KG1 (cell line): ENCODE measurements at places on chromosomes 5 and 9.
A peak's percentile ranks its signal among the peaks of the same experiment; 100 is the strongest.

- DNase-seq = no peak
Observed at GRCh38 chr9:74951107-74951720, 1.5 kb downstream of the C9orf40 start.

DNA sequence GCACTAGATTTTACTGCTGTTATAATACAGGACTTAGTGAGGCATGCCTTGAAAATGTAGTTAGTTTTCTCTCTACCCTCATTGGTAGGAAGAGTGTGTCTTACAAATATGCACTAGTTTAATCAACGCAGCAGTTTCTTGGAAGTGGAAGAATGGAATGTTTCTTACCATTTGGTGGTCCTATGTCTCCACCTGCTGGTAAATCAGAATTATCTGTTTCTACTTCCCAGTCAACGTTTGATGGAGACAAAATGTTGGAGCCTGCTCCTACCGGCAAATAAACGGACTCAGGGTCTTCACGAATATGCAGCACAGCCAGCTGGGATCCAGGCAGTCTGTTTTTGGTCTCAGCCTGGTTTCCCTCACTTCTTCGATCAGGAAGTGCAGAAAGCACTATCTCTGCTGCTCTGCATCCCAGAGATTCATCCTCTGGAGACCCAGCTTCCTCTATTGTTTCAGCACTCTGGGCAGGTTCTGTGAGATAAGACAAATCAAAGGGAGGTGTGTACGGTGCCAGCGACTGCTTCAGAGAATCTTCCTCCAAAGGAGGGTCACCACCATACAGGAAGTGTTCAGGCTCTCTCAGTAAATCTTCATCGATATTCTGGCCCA lies 59.5 kb upstream of the PCA3 start:
- DNase-seq = peak; percentile 33

DNA sequence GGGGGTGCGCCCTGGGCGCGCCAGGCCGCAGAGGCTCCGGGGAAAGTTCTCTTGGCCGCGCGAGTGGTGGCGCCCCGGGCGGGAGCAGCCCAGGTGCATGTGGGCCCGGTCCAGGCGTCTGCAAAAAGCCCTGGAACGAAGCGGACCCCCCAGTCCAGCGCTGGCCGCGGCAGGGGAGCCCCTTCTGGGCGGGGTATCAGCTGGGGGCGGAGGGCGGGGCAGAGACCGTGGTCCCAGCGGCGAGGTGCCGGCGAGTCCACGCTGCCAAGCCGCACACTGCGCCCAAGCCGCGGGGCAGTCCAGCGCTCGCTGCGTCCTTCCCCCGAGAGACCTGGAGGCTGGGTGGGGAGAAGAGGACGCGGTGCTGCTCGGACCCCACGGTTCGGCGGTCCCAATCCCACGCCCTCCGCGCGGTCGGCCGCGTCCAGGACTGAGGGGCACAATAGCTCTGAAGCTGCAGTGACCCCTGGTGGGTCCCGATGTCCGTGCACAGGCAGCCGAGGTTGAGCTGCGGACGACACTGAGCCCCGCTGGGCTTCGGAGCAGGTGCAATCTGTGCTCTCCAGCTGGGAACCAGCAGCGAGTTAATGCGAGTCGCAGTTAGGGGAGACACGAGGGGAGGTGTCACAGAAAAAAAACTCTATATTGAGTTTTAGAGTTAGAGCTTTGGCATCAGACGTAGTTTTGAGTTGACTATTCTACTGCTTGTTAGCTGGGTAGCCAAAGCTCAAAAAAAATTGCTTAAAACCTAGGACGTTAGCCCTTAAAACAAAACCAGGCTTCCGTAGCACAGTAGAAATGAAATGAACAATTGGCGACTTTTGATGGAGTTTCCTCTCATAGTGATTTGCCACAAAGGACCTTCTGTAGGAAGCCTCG lies 1.1 kb upstream of the EPB41L4A start:
- no peak for DNase-seq

DNA sequence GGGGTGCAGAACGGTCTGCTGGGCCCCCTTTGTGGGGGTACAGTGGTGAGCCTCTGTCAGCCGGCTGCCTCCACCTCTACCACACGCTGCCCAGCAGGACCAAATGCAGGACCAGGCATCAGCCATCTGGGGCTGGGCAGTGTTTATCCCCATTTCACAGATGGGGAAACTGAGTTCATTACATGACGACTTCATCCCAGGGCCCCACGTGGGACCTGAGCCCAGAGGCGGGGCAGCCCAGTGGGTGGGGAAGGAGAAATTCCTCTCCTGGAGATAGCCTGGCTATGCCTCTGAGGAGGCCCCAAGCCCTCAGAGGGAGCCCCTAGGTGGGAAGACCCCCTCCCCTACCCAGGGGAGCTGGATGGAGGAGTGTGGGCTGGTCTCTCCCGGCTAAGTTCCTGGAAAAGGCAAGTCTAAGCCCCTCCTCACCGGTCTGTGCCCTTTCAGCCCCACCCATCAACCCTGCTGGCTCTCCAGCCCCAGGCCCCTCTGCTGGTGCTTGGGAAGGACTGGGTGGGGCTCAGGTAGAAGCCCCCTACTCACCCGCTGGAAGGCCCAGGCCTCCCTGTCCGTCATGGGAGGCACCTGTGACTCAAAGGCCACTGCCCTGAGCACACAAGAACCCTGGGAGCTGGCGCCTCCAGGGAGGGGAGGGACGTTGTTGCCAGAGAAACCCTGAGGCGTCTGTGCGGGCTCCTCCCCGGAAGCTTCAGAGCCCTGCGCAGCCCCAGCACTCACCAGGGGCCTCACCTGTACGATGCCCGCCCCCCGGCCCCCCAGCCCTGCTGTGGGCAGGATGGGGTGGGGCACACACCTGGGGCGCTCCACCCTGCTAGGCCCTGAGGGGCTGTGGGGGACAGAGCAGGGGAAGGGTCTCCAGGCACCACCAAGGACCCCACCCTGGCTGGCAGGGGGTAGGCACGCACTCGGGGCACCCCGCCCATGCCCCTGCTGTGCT lies 7.4 kb upstream of the CCDC187 start:
- DNase-seq = no peak

DNA sequence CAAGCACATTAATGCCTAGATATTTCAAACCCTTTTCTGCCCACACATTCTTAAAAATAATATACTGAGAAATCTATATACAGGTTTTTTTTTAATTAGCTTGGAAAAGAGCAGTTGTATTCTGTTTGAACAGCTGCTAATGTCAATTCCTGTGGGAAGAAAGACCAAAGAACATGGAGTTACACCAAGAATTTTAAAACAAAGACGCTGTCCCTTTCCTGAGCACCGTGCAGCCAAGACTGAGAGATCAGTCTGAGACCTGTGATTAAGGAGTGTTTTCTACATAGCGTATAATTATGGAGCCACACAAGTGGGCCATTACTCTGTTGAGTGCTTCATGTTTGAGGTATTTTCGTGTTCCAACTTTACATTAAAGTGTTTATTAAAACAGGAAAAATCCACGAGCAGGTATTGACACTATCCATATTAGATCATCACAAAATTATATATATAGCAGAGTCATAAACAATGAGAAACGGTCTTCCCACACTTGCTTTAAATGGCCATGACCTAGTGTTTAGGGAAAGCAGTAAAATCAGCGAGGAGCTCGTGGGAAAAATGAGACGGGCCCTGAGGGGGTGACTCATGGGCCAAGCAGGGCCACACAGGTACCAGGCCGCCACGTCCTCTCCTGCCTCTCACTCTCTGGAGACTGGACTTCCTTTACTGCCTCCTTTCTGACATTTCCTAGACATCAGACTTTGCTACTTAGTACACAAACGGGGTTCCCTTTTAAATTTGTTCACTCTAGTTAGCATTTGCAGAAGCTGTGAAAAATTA lies 153.1 kb upstream of the OTULINL start:
- DNase-seq = no peak

DNA sequence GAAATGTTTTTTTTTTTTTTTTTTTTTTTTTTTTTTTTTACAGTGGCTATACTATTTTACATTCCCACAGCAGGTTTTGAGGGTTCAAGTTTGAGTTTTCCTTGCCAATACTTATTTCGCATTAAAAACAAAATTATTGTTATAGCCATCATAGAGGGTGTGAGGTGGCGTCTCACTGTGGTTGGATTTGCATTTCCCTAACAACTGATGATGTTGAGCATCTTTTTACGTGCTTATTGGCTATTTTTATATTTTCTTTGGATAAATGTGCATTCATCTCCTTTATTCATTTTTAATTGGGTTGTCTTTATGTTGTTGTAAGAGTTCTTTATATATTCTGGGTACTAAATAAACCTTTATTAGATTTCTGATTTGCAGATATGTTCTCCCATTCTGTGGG lies 18.9 kb upstream of the UBLCP1 start:
- DNase-seq = no peak

DNA sequence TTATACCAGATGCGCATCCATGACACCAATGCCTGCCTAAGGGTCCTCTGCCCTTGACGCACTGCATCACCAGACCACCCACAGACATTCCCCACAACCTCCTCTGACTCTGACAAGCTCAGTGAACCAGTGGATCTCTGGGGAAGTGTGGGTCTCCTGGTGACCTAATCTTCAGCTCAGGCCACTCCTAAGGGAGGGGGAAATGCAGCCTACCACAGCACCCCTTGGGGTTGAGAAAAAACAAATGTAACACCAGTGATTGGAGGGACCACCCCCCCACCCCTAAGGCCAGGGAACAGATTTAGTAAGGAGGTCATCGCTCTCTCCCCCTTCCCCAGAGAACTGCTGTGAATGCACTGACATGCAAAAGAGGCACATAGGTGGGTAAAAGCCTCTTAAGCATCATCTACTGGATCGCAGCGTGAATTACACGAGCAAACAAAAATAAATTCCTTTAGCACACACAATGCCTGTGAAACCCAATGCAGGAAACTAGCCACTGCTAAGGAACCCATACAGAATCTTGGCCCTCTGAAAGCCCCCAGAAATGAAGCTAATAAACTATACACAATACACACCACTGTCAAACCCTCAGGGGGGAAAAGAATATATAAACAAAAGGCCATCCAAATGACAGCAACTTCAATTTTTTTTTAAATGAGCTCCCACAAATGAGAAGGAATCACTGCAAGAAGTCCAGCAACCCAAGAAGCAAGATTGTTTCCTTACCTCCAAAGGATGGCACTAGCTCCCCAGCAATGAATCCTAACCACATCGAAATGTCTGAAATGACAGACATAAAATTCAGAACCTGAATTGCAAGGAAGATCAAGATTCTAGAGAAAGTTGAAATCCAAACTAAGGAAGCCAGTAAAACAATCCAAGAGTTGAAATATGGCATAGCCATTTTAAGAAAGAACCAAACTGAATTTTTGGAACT lies 513.7 kb upstream of the PTGER4 start:
- no peak for DNase-seq

- DNase-seq = no peak
Observed at GRCh38 chr5:10335711-10336470, 17.6 kb upstream of the MARCHF6 start.

DNA sequence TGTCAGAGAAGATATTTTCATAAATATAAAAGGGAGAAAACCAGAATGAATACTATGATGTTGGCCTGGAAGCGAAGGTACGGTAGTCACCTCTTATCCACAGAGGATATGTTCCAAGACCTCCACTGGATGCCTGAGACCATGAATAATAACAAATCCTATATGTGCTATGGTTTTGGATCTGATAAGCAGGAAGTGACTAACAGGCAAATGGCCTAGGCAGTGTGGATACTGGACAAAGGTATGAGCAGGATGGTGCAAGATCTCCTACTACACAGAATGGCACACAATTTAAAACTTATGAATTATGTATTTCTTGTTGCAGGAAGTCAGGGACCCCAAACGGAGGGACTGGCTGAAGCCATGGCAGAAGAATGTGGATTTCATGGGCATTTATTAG lies 48.2 kb downstream of the ADAMTS12 start:
- DNase-seq = no peak

GRCh38 chr9:16082796-16083195 lies 530.0 kb downstream of the CCDC171 start:
- DNase-seq = no peak

DNA sequence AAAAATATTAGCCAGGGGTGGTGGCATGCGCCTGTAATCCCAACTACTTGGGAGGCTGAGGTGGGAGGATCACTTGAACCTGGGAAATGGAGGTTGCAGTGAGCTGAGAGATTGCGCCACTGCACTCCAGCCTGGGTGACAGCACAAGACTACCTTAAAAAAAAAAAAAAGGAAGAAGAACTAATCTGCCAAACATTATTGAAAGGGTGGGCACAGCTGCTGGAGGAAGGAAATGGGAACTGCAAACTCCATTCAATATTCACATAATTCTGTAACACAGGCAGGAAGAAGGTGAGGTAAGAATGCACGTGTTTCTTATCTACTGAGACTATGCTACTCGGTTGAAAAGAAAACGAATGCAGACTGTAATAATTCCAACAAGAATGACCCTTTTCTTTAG lies 121.1 kb upstream of the GNA14 start:
- DNase-seq = no peak

GRCh38 chr5:76180814-76181805 lies 97.9 kb downstream of the SV2C start:
- DNase-seq = peak; percentile 33

DNA sequence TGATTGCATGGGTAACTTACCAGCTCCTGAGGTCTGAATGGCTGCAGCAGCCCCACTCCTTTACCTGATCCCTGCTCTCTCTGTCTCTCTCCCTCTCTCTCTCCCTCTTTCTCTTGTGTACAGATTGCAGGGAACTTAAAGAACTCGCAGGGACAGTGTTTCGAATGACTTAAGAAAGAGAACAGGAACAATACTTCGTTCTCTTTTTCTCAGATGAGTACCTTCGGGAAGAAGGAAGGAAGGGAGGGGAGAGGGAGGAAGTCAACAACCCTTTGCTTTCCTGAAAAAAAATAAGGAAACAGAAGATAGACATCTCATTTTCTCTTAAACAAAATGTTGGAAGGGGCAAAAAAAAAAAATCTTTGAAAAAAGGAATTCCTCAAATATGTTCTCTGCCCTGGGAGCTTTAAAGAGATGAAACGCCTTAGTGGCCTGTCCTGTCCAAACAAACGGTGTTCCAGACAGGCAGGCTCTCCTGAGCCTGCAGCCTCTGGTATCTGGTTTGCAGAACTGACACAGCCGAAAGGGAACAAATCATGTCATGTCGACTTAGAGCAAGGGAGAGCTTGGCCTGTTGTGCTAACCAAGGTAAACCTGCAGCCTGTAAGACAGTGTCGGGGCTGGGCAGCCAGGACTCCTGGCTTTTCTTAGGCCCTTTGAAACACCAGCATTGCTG lies at the start of gene ZNF366:
Gene ZNF366 (minus strand): TSS at position 180 of the 676 bp plus-strand sequence. CDS start 45,914 bp downstream, outside the sequence.
- DNase-seq = no peak

GRCh38 chr9:130839132-130840111 lies 4.4 kb downstream of the ABL1 start:
- no peak for DNase-seq

- DNase-seq = no peak
Observed at GRCh38 chr9:71663931-71664459, 104.3 kb downstream of the CEMIP2 start.

- DNase-seq = no peak
Observed at GRCh38 chr5:120449501-120449900, 14.6 kb upstream of the PRR16 start.

DNA sequence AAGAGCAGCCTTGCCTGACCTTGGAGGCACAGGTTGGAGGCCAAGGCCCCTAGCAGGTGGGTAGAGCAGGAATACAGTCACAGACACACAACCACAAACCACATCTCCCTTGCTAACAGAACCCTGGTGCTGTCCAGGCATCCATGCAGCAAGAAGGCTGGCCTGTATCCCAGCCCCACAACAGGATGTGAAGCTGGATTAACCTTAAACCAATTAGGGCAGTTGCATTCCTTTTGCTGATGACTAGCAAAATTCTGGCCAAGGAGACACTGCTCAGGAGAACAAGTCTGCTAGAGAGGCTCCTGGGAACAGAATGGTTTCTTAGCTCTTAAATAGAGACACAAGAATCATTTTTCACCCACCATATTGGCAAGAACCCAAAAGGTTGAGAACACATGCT lies 97.8 kb downstream of the C5orf15 start:
- DNase-seq = no peak
